ENCODE measurements at places on chromosomes 11 and 22.
A peak's percentile ranks its signal among the peaks of the same experiment; 100 is the strongest.

- no peak for DNase-seq
Observed at GRCh38 chr11:40161854-40162410, 1297.5 kb downstream of the LRRC4C start.

GRCh38 chr11:1876361-1877063 lies 15.2 kb downstream of the PRR33 start:
- no peak for DNase-seq

DNA sequence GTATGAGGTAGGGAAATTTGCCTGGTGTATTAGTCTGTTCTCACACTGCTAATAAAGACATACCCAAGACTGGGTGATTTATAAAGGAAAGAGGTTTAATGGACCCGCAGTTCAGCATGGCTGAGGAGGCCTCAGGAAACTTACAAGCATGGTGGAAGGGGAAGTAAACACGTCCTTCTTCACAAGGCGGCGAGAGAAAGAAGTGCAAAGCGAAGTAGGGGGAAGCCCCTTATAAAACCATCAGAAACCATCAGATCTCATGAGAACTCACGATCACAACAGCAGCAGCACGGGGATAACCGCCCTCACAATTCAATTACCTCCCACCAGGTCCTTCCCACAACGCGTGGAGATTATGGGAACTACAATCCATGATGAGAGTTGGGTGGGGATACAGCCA lies 12.0 kb upstream of the RFPL2 start:
- DNase-seq, result no peak

DNA sequence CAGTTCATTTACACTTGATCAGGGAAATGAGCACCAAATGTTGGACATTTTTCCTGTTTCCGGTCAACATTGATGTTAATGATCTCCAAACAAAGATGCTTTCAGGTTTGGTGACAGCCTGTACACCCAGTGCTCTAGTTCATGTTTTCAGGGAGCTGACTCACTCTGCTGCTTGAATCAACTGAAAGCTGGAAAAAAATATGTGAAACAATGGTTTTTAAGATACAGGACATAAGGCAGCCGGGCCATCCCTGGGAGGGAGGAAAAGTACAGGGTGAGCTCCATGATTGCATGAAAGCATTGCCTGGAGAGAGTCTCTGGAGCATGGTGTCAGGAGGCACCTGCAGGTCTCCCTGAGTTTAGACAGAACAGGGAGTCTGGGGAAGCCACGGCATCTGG lies 259.6 kb downstream of the TBC1D22A start:
- DNase-seq, result no peak

DNA sequence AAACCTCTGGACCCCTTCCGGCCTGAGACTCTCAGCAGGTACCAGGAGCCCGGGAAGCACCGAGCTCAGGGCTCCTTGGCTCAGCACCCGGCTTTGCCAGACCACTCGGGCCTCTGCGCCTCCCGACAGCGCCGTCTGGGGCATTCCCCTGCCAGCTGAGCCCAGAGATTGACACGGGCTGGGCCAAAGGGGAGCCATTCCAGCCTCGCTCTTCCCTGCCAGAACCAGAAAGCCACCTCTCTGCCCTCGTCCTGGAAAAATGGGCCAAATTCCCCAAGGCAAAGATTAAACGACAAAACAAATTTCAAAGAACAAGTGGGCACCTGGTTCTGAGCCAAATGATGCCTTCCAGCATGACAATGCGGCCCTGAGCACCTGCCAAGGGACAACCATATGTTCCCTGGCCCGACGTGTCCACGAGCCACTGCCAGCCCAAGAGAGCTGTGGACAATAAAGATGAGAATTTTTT lies 59.3 kb downstream of the CELSR1 start:
- no peak for DNase-seq

DNA sequence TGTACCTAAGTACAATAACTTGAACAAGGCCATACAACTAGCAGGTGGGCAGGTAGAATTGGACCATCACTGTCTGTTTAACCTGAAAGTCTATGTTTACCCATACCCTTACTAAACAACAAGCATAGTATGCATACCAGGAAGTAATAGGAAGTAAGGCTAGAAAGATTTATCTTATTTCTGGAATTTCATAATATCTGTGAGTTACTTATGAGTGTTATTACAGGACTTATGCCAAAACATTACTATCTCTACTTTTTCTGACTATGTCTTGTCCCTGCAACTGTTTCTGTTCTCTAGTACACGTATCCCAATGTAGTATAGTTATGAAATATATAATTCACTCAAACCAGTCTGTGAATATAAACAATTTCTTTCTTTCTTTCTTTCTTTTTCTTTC lies 1400.8 kb upstream of the TENM4 start:
- DNase-seq, result no peak

DNA sequence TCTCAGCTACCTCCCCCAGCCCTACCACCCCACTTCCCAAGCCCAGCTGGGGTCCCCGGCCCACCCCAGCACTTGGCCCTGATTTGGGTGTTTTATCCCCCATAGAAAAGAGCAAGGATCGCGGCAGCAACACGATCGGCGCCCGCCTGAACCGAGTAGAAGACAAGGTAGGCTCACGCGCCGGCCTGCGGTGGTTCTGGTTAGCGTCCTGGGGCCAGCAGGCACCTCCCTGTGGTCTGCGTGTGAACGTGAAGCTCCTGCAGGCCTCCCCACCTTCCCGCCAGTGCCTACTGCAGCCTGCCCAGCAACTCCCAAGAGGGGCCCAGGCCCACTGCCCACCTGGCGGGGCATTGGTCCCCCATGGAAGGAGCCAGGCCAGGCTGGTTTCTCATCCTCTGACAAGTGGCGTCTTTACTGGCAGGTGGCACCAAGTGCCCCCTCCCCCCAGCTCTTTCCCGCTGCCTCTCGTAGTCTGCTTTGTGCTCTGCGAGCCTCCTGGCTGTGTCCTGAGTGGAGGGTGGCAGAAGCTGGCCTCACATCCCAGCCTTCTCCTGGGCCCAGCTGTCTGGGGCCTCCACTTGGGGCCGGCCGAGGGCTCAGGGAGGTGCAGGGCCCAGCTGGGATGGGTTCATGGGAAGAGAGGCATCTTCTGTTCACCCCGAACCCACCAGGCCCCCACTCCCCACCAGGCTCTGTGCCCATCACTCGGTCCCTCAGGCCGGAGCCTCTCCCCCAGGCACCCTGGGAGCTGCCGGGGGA lies 78.3 kb upstream of the KCNQ1OT1 start:
- DNase-seq, result peak; percentile 53

GRCh38 chr11:13318498-13319295 lies 41.1 kb downstream of the BMAL1 start:
- DNase-seq, result no peak

DNA sequence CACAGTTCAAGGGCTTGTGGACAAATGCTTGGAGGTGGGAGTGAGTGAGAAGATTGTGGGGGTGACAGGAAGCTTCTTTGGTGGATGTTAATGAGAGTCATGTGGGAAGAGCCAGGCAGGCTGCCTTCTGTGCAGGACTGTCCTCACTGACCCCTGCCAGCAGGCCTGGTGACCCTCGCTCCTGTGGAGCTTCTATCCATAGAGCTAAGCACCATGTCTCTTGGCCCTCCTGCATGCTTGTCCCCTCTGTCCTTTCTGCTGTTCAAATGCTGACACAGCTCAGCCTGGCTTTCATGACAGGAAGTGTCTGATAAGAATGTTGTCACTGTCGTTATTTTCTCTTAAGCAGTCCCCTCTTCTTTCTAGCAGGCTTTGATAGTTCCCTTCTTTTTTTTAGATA lies 37.6 kb downstream of the NAT10 start:
- DNase-seq, result no peak

GRCh38 chr11:111748035-111748804 lies 18.0 kb downstream of the PPP2R1B start:
- no peak for DNase-seq

DNA sequence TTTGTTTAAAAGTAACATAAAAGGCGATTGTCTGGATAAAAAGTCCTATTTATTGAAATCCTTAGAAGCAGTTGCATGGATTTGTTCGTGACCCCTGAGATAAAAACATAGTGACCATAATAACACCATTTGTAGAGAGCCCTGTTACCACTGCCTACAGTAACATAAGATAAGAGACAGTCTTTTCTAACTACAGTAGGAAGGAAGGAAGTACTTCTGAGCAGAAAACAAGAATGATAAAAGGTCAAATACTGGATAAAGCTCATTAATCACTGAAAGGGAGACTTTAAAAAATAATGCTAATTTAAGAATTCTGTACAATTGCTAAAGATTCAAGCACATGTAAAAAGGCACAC lies 47.1 kb upstream of the SOX6 start:
- DNase-seq, result no peak

- DNase-seq, result no peak
Observed at GRCh38 chr11:98059488-98059887, 961.3 kb upstream of the CNTN5 start.

DNA sequence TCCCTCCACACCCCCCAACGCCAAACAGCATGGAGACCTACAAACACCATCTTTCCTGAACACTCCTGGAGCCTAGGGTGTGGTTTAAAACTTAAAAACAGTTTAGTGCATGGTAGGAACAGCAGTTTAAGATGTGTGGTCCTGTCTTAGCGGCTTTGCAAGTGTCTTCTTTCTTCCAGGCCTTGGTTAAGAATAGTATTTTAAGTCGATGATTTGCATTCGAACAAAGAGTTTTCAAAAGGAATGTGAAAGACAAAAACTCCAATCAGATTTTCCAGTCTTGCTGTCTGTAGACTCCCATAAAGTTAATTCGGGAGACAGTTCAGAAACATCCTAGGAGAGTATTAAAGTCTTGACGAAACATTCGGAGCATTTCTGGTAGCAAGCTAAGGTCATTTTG lies 3.7 kb downstream of the FGF4 start:
- DNase-seq, result no peak

- no peak for DNase-seq
Observed at GRCh38 chr11:20355221-20356219, 8.0 kb upstream of the HTATIP2 start.
